ENCODE measurements at places on chromosomes 11 and 22.

GRCh38 chr11:4916581-4916980 is 2.6 kb downstream of the OR51G2 start:
- no peak overlapping the region for H3K4me3 ChIP-seq
- H3K27me3 ChIP-seq: no peaks in the 10 kb centered on the region

DNA sequence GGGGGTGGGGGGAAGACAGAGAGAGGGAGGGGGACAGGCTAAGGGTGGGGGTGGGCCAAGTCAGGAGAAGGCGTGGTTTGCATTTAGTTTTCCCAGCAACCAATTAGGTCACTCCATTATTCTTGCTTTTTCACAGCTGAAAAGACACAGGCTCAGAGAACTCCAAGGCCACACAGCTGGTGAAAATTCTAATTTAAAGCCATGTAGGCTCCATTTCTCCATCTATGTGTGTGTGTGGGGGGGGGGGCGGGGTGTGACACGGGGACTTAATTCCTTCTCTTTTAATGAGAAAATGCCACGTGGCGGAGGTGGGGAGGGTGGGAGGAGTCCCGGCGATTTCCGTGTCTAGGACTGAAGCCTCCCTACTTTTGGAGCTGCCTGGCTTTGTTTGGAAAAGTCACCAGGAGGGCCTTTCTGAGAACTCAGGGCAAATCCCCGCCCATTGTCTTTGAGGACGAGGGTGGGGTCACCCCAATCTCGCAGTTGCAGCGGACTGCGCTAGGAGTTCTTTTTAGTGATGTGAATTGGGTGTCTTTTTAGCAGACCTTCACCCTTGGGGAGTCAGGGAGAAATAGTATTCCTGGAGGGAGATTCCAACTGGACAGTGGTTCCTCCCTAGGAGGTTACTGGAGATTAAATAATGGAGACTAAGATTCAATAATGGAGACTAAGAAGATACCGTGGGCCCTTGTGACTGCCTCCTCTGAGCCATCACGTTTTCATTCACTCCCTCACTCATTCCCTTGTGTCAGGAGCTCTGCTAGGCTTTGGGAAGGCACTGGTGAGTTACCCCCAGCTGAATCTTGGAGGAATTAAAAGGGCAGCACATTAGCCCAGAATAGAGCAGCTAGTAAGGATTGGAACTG is 36.4 kb upstream of the PTPRJ start:
- H3K4me3 ChIP-seq: peak overlapping the region; percentile 24
- DNase-seq: peak; percentile 85
- peak overlapping the region; percentile 43 for H3K27ac ChIP-seq
- no peaks in the 10 kb centered on the region for H3K27me3 ChIP-seq

DNA sequence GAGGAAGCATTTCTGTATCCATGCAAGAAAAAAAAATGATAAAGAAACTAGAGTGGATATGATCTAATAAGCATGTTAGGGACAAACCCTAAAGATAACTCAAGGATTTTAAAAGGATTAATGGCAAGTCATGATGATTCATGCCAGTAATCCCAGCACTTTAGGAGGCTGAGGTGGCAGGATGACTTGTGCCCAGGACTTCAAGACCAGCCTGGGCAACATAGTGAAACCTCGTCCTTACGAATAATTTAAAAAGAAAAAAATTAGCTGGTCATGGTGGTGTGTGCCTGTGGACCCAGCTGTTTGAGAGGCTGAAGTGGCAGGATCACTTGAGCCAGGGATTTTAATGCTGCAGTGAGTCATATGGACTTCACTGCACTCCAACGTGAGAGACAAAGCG is 145.5 kb upstream of the BLID start:
- no peak overlapping the region for H3K27ac ChIP-seq
- H3K36me3 ChIP-seq: no peaks in the 10 kb centered on the region
- H3K4me1 ChIP-seq: no peaks in the 10 kb centered on the region

- H3K27ac ChIP-seq: no peak overlapping the region
- H3K27me3 ChIP-seq: no peaks in the 10 kb centered on the region
- H3K4me1 ChIP-seq: peaks cover 59% of the 10 kb centered on the region
- H3K36me3 ChIP-seq: no peaks in the 10 kb centered on the region
Observed at GRCh38 chr11:20249796-20250195, 89.5 kb upstream of the DBX1 start.

- H3K36me3 ChIP-seq: peaks cover 34% of the 10 kb centered on the region
- peak overlapping the region; percentile 88 for H3K27ac ChIP-seq
- peaks cover 23% of the 10 kb centered on the region for H3K4me1 ChIP-seq
- DNase-seq: no peak
- H3K4me3 ChIP-seq: peak overlapping the region; percentile 90
- H3K27me3 ChIP-seq: no peaks in the 10 kb centered on the region
Observed at GRCh38 chr11:10857459-10857708, 469 bp downstream of the ZBED5 start.

GRCh38 chr11:126098204-126098769 is 35.6 kb upstream of the CDON start:
- H3K27ac ChIP-seq: no peak overlapping the region
- no peaks in the 10 kb centered on the region for H3K36me3 ChIP-seq
- no peaks in the 10 kb centered on the region for H3K27me3 ChIP-seq

GRCh38 chr22:44645083-44645482 is 56.9 kb upstream of the PRR5 start:
- H3K27ac ChIP-seq: no peak overlapping the region
- no peaks in the 10 kb centered on the region for H3K27me3 ChIP-seq
- no peaks in the 10 kb centered on the region for H3K36me3 ChIP-seq
- H3K4me3 ChIP-seq: no peak overlapping the region
- H3K4me1 ChIP-seq: no peaks in the 10 kb centered on the region

DNA sequence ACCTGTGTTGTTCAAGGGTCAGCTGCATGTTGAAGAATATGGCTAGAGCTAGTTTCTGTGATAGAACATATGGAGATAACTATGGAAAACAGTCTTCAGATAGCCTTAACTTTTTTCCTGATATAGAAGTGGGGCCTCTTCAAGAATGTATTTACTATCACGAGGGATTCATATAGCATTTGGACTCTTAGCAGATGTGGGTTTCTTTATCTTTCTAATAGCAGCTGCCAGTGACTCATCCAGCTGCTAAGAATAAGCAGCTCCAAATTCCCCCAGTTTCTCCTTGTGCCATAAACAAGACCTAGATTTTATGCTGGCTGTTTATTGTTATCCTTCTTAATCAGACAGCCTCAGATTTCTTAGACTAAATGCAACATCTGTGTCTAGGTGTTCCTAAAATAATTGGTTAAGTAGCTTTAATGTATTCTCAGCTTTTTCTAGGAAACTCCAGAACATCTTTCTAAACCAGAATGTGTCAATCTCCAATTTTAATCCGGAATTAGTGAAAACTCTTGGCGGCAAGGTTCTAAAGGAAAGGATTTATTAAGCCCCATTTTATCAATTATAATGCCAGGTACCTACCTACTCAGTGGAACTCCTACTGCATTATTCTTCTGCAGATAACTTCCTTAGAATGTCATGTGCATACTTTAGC is 119.8 kb downstream of the CSTPP1 start:
- H3K27ac ChIP-seq: no peak overlapping the region
- peaks cover 2% of the 10 kb centered on the region for H3K36me3 ChIP-seq
- peaks cover 12% of the 10 kb centered on the region for H3K4me1 ChIP-seq
- no peak for DNase-seq
- no peak overlapping the region for H3K4me3 ChIP-seq

DNA sequence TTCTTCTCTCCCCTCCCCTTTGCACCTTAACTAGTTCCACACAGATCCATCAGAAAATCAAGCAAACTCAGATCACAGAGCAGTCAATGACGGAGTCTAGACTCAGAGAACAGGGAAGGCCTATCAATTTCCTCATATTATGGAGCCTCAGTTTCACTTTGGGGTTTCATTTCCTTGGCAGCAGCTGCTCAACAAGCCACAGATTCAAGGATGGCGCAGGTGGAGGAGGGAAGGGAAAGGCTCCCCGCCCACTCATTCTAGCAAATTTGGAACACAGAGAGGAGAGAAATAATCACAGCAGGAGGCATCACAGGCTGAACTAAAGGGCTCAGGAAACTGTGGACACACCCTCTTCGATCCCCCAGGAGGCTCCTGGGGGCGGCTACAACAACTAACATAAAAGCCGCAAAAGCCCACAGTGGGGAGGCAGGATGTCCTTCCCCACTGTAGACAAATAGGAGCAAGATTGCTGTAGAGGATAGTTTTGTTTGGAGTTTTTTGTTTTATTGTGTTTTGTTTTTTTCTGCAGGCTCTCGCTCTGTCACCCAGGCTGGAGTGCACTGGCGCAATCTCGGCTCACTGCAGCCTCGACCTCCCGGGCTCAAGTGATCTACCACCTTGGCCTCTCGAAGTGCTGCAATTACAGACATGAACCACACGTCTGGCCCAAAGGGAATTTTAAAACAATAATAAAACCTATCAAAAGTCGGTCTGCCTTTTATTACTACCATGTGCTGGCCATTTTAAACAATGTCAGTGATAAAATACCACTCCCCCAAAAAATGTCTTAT is 3.4 kb downstream of the PLAAT3 start:
- peaks cover 12% of the 10 kb centered on the region for H3K4me1 ChIP-seq
- no peaks in the 10 kb centered on the region for H3K36me3 ChIP-seq
- peak; percentile 65 for DNase-seq
- no peak overlapping the region for H3K27ac ChIP-seq
- H3K4me3 ChIP-seq: no peak overlapping the region
- H3K27me3 ChIP-seq: peaks cover 38% of the 10 kb centered on the region

DNA sequence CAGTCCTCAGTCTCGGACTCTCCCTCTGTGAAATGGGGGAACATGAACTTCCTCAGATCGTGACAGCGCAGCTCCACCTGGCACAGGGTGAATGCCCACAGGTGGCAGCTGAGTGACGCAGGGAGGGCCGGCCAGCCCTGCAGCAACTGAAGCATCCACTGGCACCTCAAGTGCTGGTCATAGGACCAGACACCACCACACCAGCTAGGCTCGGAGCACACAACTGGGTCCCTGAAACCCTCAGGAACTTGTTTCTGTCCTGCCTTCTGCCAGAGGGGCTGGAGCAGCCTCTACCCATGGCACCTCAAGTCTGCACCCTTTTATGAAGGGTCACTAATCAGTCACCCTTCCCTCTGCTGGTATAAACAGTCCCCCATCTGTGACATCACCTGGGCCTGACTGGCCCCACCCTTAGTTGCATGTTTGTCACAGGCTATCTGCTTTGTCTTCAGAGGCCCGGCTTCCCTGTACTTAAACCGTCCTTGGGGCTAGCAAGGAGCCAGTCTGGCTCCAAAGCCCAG is 7.4 kb upstream of the CDC42BPG start:
- H3K36me3 ChIP-seq: no peaks in the 10 kb centered on the region
- H3K27ac ChIP-seq: no peak overlapping the region
- no peak for DNase-seq
- H3K4me1 ChIP-seq: no peaks in the 10 kb centered on the region
- no peak overlapping the region for H3K4me3 ChIP-seq

DNA sequence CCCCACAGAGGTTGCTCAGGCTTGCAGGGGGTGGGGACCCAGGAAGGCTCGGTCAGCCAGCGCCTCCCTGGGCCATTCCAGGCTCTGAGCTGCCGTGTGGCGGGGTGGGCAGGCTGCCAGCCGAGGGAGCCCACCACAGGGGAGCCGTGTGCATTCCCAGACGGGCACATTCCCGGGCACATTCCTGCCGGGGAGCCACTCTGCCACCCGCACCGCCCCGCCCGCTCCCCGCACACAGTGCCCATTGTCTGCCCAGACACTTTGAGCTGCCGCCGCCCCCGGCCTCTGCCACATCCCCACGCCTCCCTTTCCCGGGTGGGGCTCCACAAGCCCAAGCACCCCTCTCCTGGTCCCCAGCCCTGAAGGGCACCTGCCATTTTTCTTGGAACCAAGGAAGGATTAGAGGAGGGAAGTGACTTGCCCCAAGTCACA is 27.4 kb downstream of the RPL3 start:
- H3K36me3 ChIP-seq: no peaks in the 10 kb centered on the region
- no peak for DNase-seq
- peaks cover 7% of the 10 kb centered on the region for H3K4me1 ChIP-seq
- H3K27me3 ChIP-seq: no peaks in the 10 kb centered on the region
- H3K4me3 ChIP-seq: no peak overlapping the region

DNA sequence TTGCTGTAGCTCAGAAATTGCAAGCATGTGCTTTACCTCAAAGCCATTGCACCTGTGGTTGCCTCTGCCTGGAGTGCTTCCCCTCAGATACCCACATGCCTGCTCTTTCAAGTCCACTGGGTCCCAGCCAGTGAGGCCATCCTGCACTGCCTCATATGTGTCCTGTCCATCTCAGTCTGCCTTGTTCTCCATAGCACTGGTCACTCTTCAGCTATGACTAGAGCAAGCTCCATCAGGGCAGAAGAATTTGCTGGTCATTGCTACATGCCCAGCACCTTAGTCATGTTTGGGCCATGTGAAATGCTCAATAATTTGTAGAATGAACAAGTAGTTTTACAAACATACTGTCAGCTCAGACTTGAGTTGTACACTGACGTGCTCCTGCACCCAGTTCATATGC is 64.4 kb upstream of the HORMAD2 start:
- H3K4me1 ChIP-seq: no peaks in the 10 kb centered on the region
- H3K4me3 ChIP-seq: no peak overlapping the region
- H3K27ac ChIP-seq: no peak overlapping the region
- no peaks in the 10 kb centered on the region for H3K27me3 ChIP-seq

DNA sequence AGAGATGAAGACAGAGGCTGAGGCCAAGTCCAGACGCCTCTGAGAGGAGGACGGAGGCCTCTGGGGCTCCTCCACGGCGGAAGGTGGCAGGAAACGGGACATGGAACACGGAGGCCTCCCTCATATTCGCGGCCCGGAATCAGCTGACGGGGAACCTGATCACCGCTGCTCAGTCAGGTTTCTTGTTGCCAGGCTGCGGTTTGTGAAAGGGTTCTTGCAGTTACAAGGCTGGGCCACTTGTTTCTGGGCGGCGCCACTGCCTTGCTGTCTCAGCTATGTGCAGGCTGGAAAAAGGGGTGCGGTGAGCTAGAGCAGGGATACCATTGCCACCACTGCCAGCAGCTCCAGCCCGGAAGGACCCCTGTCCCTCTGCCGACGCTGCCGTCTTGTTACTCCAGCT is 10.0 kb upstream of the MMP1 start:
- H3K27ac ChIP-seq: no peak overlapping the region
- no peaks in the 10 kb centered on the region for H3K36me3 ChIP-seq
- peak; percentile 77 for DNase-seq
- peak overlapping the region; percentile 22 for H3K4me3 ChIP-seq
- H3K27me3 ChIP-seq: no peaks in the 10 kb centered on the region

DNA sequence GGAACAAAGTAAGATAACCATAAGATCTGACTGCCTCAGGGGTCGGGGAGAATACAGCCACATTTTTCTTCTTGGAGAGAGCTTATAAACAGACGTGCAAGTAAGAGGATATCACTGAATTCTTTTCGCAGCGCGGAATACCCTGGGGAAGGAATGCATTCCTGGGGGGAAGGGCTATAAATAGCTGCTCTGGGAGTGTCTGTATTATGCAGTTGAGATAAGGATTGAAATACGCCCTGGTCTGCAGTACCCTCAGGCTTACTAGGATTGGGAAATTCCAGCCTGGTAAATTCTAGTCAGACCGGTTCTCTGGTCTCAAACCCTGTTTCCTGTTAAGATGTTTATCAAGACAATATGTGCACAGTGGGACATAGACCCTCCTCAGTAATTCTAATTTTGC is 1491.7 kb upstream of the RAG2 start:
- H3K4me1 ChIP-seq: peaks cover 7% of the 10 kb centered on the region
- no peaks in the 10 kb centered on the region for H3K36me3 ChIP-seq
- DNase-seq: peak; percentile 3
- H3K27me3 ChIP-seq: no peaks in the 10 kb centered on the region
